ENCODE measurements at places on chromosomes 3 and 15.

GRCh38 chr3:141431411-141432378 lies 55.1 kb upstream of the RASA2 start:
- DNase-seq = no peak

GRCh38 chr15:45205192-45205591 lies 17.4 kb upstream of the SHF start:
- DNase-seq = peak; percentile 81

DNA sequence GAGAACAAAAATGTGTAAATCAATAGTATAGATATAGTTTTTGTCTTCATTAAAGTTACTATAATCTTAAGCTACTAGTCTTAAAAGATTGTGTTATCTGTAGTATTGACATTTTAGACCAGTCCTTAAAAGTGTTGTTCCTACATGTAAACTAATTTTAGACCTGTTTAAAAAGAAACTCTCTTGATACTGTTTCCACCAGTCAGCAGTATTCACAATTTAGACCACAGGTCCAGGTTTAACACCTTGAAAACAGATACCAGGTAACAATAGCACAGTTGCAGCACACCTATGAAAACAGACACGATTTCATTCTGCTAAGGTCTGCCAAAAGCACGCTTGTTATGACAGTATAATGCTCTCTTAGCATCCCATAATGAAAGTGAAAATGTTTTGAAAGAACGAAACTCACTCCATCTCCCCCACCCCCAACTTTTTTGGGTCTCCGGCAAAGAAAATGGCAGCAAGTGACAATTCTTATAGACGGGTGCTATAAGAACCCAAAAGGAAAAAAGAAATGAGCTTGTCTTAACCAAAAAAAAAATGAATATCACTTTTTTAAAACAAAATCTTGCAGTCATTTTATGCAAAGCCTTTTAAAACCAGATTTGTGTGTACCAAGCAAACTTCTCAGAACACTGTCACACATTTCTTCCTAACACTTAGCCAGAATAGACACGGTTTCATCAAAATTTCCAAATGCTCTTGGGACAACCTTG lies 1.6 kb downstream of the EIF4E3 start:
- no peak for DNase-seq

DNA sequence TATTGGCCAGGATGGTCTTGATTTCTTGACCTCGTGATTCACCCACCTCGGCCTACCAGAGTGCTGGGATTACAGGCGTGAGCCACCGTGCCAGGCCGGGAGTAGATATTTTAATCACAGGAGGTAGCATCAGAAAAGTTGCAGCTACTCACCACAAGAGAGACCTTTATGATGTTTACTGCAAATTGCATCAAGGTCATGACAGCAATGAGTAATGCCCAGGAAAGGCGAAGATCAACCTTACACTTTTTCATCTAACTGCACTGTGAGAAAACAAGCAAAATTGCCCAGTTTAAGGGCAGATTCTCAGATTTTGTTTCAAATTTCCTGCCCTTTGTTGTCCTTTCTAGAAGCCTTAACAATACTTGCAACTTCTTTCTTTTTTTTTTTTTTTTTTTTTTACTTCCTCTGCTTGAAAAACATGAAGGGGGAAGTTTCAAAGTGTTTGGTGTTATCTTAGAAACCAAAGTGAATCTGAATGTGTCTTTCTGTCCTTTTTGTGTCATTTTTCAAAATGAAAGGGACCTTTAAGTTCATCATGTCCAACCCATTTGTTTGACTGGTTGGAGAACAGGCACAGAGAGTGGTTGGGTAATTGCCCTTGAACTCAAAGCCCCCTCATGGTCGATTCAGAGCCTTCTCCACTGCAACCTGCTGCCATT lies 25.0 kb downstream of the TGFBR2 start:
- DNase-seq = no peak

DNA sequence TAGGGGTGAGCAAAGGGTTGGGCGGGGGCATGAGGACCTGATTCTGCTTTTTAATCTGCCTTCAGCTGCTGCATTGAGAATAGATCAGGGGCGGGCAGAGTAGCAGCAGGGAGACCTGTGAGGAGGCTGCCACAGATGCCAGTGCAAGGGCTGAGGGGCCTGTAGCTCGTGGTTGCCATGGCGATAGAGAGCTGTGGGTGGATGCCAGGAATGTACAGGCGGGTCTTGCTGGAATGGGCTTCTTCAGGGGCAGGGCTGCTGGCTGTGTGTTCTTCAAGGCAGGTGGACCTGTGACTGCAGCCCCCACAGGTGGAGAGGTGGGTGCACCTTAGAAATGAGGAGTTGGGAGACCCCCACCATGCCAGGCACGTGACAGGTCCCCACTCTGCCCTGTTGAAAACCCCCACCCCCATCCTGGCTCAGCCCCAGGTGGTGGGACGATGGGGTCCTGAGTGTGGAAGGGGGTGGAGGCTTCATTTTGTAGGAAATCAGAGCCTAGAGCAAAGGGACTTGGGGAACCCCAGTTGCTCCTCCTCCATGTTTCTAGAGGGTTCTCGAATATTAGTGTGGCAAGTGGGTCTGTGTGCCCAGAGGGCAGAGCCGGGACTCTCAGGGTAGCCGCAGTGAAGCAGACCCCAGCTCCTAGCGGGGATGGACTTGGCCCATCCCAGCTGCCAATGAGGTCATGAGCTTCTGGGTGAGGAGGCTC lies 38.3 kb downstream of the SLC6A6 start:
- DNase-seq = peak; percentile 92
